ENCODE measurements at places on chromosomes 13 and 19.

GRCh38 chr13:102718746-102719145 is 23.9 kb upstream of the METTL21C start:
- DNase-seq = no peak

- DNase-seq = no peak
Measured at GRCh38 chr13:59533561-59534555, 629.9 kb downstream of the DIAPH3 start.

DNA sequence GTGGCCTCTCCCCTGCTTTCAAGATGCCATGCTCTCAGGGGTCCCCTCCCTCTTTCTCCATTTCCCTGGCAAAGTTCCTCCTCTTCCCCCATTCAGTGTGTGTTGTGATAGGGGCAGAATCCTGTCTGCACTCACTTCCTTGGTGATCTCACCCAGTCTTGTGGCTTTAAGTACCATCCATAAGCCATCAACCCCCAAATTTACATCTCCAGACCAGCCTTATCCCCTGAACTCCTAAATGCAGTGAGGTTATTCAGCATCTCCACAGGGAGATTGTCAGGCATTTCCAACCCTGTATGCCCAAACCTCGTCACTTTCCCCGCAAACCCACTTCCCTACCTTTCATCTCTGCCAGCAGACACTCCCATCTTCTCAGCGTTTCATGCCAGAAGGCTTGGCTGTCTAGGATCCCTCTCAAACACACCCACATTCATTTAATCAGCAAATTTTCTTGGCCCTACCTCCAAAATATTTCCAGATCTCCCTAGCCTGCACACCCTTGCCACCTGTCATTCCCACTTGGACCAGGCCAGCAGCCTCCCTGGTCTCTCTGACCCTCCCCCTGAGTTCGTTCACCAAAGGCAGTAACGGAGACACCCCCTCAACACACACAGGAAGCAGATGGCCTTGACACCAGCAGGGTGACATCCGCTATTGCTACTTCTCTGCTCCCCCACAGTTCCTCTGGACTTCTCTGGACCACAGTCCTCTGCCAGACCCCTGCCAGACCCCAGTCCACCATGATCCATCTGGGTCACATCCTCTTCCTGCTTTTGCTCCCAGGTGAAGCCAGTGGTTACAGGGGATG is at the start of gene HCST:
Gene HCST, plus strand, starts transcription at position 676 of the 808 bp plus-strand sequence. Its CDS starts 65 bp downstream, at position 741.
- peak; percentile 43 for DNase-seq

GRCh38 chr13:77230560-77230959 is 96.3 kb downstream of the MYCBP2 start:
- DNase-seq = no peak

- DNase-seq = no peak
Measured at GRCh38 chr13:85853161-85853894, 54.1 kb upstream of the SLITRK6 start.

DNA sequence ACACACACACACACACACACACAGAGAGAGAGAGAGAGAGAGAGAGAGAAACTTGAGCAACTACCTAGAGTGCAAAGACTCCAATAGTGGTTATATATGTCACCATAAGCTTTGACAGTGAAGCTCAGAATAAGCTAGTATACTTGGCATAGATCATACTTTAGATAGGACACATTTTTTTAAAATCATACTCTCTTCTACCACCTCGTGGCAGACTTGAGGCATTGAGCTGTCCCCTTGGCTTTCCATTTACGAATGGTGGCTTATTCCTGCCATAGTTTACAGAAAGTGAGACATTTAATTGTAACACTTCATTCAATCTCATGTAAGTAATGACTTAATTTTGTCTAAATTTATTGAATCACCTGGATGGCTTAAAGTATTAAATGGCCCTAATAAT is 108.2 kb downstream of the EDNRB start:
- no peak for DNase-seq

DNA sequence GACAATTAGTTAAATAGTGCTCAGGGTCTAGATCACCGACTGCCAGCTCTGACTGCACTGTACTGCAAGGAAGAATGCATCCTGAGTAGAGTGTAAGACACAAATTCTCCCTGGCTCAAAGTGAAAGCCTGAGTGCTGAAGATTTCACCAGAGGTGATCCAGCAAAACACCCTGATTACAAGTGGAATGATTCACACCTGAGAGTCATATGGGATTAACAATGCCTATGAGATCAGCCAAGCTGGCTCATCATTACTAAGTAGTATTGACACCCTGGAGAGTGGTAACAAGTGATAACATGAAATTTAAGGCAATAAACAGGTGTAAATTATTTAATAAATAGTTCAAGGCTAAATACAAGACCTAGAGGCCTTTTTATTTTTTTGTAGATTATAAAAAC is 403.8 kb upstream of the PRR20A start:
- no peak for DNase-seq

DNA sequence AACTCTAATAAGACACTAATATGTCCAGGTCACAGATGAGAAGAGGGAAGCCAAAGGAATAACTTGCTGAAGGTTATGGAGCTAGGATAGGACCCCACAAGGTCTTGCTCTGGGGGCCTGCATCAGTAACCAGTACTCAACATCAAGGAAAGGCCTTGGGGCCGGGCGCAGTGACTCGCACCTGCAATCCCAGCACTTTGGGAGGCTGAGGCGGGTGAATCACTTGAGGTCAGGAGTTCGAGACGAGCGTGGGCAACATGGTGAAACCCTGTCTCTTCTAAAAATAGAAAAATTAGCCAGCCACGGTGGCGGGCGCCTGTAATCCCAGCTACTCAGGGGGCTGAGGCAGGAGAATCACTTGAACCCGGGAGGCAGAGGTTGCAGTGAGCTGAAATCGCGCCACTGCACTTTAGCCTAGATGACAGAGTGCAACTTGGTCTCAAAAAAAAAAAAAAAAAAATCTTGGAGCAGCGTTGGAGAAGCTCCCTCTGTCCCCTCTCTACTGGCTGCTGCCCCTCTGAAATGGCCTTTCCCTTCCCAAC is 1.8 kb downstream of the LONP1 start:
- no peak for DNase-seq

- DNase-seq = no peak
Measured at GRCh38 chr19:45070861-45071544, 5.3 kb downstream of the ZNF296 start.

GRCh38 chr19:48742096-48742495 is 1.7 kb upstream of the RASIP1 start:
- DNase-seq = no peak

DNA sequence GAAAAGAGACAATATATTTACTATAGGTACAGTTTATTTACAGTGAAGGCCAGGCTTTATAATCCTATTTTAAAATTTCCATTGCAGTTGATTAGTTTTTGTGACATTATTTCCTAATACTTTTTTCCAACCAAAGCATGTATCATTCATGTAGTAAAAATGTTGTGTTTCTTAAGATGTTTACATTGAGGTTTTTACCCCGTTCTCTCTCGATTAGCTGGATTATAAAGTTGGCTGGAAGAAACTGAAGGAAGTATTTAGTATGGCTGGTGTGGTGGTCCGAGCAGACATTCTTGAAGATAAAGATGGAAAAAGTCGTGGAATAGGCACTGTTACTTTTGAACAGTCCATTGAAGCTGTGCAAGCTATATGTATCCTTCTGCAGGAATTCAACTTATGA is 21.2 kb downstream of the HNRNPM start:
- DNase-seq = no peak

- no peak for DNase-seq
Measured at GRCh38 chr19:10646456-10647159, 7.5 kb upstream of the ILF3 start.

GRCh38 chr19:29503140-29503758 is 22.5 kb upstream of the VSTM2B start:
- DNase-seq = no peak

GRCh38 chr19:55032170-55032800 is 5.8 kb downstream of the GP6 start:
- DNase-seq = no peak

- peak; percentile 79 for DNase-seq
Measured at GRCh38 chr19:18290302-18291018, 9.0 kb upstream of the JUND start.

- DNase-seq = no peak
Measured at GRCh38 chr13:96696389-96696900, 297.8 kb downstream of the OXGR1 start.

- DNase-seq = no peak
Measured at GRCh38 chr13:76019421-76020044, 383.4 kb downstream of the LMO7 start.

DNA sequence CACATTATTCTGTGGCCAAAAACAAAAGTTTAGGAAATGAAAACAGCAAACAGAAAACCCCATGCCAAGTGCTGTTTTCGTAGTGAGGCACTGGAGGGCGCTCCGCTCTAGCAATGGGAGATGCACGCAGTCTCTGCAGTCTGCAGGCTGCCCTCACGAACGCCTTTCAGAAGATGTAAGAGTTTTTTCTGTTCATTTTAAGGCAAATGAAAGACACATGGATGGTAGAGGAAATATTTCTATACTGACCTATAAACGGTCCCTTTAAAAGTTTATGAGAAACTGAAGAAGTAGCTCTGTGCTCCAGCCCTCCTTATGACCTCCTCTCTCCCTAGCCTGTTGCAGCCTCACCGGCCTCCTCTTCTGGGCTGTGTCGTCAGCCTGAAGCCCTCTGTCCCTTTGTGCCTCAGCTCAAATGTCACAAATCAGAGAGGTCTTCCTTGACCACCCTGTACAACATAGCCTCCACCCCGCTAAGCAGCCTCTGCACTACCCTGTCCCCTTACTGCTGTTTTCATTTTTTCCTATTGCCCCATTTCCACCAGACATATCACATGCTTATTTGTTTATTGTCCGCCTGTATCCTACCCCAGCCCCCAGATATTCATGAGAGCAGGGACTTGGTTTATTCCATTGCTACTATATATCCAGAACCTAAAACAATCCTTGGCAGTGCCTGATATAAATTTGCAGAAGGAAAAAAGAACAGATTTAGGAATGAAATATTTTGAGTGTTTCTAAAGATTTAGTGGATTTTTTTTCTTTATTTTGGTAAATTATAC is 116.4 kb downstream of the TM9SF2 start:
- DNase-seq = peak; percentile 19

- no peak for DNase-seq
Measured at GRCh38 chr13:26025196-26025595, 26.6 kb downstream of the SHISA2 start.

DNA sequence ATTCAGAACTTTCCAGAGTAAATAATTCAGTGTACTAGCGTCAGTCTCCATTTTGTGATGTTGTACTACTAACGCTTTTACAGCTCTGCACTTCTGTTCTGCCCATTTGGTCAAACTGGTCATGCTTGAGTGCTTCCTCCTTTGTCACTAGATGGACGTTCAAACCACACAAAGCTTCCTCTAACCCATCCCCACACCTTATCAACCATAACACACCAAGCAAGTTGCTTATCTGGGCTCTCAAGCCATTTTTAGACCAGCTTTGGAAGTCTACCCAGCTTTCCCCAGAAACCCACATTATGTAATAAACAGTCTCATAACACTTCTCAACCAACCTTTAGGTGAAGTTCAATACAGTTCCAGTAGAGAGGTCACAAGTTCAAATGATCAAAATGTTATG is 2.3 kb upstream of the ZNF347 start:
- DNase-seq = no peak

GRCh38 chr19:48966541-48967345 is 1.6 kb downstream of the FTL start:
- no peak for DNase-seq

DNA sequence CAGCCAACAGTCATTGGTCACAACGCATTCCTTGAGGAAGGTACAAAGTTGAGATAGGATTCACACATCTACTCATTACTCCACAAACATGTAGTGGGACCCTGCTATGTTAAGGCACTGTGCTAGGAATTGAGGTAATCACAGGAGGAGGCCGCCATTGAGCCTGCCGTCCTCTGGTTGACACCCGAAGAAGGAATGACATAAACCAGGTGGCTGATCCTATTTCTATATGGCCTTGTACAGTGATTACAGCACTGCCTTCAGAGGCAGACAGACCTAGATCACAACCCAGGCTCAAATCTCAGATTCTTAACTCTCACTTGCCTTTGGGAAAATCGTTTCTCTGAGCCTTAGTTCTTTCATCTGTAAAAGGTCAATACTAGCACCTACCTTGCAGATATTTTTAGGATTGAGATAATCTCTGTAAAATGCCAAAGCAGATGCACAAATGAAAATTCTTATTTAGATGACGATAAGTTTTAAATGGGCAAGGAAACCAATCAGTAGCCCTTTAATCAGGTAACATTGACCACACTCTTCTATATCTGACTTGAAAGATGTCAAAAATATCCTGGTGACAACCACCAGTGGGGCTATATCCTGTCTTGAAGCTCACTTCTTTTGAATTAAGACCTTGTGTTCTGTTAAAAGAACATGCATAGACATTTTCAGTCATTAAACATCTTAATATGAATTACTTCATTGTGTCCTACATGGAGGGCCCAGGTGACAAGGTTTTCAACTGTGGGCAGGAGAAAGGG is 251.6 kb downstream of the KCTD12 start:
- no peak for DNase-seq

DNA sequence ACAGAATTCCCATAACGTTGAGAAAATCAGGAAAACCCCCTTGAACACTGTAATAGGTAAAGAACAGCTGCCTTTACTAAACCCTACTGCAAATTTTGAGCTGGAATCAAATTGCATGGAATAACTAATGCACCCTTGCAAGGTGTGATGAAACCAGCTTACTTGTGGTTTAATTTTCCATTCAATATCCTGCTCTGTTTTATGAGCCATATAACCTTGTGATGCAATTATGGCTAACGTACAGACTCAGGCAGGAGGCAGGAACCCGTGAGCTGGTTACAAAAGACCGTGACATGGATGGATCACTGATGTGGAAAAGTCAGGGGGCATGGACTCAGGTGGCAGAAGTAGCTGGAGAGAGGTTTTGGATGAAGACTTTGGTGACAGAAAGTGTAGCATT is 438.6 kb downstream of the COG6 start:
- no peak for DNase-seq

DNA sequence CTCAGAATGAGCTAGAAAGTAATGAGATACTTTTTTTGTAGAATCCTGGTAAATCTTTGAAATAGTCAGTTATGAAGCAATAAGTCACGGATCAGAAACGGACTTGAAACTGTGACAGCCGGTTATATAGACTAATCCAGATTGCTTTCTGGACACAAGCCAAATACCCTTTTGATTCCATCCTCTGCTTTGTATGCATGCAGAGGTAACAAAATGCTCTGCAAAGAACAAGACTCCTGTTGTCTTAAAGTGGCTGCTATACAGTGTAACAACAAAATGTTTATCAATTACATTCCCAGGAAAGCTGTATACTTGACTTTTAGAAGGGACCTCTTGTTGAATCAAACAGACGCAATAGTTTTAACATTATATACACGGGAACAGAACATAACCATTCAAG is 66.5 kb upstream of the STARD13 start:
- no peak for DNase-seq

DNA sequence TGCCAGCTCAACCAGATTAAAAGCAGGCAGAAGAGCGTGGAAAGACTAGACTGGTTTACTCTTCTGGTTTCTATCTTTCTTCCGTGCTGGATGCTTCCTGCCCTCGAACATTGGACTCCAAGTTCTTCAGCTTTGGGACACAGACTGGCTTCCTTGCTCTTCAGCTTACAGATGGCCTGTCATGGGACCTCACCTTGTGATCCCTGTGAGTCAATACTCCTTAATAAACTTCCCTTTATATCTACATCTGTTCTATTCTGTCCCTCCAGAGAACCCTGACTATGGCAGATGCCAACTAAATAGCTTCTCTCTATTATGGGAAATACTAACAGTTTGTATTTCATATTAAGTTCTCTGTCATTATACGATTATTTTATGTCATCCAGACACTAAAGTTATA is 609.1 kb downstream of the LMO7 start:
- no peak for DNase-seq
